NCI-H446 treated with DMSO at 0.1 percent for 48 hours (cell line): ENCODE measurements at places on chromosomes 7 and 10.

GRCh38 chr10:6014241-6014761, 37.0 kb upstream of the IL15RA start:
- DNase-seq = no peak

DNA sequence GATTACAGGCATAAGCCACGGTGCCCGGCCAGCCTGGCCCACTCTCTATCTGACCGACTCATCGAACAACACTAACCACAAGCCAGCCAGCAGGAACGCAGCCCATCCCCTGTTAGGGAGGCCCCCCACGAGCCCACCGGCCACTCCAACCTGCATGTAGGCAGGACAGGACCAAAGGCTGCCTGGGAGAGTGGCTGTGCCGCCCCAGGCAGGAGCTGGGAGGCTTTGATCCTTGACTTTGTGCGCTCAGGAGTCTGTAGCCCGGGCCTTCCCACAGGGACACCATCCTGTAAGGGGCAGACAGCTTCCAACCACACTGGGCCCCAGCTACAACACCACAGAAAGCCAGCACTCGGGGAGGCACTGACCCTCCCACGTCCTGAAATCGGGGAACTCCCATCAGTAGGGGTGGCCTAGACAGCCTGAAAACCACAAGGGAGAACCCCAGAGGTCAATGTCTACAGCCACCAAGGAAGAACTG, 29.4 kb downstream of the GRID1 start:
- DNase-seq = no peak

- DNase-seq = no peak
Observed at GRCh38 chr7:39624442-39624807, 1.1 kb downstream of the RALA start.

GRCh38 chr10:74058071-74058470, 60.2 kb downstream of the VCL start:
- DNase-seq = no peak

GRCh38 chr7:5776894-5777660, 4.4 kb downstream of the RNF216 start:
- no peak for DNase-seq

DNA sequence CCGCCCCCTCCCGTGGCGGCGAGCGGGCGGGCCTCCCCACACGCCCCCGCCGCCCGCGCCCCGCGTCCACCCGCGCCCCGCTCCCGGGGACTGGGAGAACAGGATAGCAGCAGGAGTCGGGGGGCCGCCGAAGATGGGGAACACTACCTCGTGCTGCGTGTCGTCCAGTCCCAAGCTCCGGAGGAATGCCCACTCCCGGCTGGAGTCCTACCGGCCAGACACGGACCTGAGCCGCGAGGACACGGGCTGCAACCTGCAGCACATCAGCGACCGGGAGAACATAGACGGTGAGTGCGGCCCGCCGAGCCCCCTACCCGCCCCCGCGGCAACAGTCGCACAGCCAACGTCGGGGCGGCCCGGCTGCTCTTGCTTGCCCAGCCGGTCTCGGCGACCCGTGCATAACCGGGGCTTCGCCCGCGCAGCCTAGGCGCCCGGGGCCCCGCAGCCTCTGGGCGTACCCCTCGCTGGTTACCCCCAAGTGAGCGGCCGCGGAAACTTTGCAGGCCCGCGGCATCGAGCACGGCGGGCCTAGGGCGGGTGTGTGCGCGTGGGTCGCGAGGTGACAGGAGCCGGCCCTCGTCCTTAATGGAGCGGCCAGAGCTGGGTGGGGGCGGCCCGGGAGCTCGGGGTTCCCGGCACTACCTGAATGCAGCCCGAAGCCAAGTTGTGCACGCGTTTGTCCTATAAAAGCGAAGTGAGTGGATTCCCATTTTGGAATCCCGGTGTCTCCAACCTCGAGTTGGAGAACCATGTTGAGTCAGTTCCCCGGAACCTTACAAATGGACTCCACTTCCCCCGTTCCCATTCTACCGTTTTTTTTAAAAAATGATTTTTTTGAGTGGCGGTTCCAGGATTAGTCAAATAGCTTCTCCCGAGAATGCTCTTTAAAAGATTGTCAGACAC, 863 bp downstream of the CCNY start:
- no peak for DNase-seq

- no peak for DNase-seq
Observed at GRCh38 chr10:96299383-96299782, 4.9 kb upstream of the DNTT start.

- no peak for DNase-seq
Observed at GRCh38 chr10:95475827-95476468, 85.2 kb downstream of the SORBS1 start.

- no peak for DNase-seq
Observed at GRCh38 chr10:62323751-62324150, 50.4 kb upstream of the ZNF365 start.

GRCh38 chr10:74548676-74549075, 277.7 kb upstream of the KAT6B start:
- no peak for DNase-seq

DNA sequence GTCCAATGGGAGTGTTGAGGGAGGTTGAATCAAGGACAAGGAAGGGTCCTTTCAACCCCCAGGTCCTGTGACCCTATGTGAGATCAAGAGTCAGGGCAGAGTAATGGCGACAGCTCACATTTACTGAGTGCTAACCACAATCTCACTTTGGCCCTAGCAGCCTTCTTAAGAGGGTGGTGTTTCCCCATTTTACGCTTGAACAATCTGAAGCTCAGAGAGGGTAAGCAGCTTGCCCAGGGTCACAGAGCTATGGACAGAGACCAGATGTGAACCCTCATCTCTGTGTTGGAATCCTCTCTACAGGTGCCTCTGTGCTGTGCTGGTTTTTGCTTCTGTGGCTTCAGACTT, 102.0 kb downstream of the GRK5 start:
- DNase-seq = no peak

DNA sequence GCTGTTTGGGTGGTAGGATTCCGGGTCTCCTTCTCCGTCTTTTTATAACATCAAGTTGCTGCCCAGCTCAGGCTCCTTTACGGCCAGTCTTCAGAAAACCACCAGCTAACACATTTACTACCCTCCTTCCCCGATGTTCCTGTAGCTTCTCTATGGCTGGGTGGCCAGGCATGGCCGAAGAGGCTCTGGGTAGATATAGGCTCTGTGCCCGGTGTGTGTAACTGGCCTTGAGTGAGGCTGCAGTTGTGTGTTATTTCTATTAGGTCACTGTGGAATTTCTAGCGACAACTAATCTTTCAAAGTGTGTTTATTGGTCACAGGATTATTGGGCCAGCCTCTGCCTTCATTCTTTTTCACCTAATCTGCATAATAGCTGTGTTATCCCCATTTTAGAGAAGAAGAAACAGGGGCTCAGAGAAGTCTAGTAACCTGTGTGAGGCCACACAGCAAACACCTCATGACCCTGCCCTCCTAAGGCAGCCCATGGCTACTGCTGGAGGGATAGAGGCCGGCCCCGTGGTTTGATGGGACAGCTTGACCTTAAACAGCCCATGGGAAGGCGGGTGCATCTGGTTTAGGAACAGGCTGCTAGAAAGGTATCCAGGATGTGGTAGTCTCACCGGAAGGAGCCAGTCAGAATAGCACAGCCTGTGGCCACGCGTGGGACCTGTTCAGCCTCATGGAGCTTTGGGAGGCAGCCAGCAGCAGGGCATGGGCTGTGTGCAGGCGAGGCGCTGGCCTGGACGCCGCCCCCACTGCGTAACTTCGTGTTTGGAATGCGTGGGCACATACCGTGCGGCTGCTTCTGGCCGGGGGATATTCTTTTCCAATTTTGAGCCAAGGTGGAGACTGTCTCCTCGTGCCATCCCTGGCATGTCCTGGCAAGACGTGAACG, 29.7 kb downstream of the HTRA1 start:
- DNase-seq = no peak

DNA sequence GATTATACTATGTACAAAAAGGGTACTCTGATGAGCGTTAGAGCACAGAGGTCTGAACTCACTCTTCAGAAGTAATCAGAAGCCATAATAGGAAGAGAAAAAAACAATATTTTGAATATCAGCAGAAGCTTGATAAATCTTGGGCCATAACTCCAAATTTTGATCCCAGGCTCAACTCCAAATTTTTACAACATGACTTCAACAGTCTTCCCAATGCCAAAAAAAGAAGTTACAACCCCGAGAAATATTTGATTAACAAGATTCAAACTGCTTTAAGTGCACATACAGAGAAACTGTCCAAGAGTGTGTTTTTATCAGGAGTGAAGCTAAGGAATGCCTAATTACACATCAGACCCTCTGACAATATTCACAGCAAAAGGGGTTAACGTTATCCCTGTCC, 7.5 kb downstream of the MPP7 start:
- no peak for DNase-seq

GRCh38 chr7:6323967-6324701, 51.7 kb upstream of the CYTH3 start:
- DNase-seq = no peak

DNA sequence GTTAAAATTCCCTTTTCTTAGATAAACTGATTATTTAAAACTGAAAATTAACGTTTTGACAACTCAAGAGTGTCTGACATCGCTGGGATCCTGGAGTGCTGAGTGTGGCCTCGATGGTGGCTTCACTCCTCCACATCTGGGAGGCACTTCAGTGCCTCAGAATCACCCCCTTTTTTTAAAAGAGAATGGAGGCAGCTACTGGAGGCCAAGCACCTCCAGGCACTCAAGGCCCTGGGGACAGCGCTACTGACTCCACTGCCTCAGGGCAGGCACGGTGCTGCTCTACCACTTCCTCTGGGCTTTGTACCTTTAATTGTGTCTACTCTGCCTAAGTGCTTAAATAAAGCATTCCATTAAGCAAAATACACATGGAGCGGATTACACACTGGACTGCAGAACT, 27.2 kb upstream of the NCAPG2 start:
- DNase-seq = no peak

GRCh38 chr7:42714356-42714755, 197.5 kb downstream of the C7orf25 start:
- DNase-seq = no peak

DNA sequence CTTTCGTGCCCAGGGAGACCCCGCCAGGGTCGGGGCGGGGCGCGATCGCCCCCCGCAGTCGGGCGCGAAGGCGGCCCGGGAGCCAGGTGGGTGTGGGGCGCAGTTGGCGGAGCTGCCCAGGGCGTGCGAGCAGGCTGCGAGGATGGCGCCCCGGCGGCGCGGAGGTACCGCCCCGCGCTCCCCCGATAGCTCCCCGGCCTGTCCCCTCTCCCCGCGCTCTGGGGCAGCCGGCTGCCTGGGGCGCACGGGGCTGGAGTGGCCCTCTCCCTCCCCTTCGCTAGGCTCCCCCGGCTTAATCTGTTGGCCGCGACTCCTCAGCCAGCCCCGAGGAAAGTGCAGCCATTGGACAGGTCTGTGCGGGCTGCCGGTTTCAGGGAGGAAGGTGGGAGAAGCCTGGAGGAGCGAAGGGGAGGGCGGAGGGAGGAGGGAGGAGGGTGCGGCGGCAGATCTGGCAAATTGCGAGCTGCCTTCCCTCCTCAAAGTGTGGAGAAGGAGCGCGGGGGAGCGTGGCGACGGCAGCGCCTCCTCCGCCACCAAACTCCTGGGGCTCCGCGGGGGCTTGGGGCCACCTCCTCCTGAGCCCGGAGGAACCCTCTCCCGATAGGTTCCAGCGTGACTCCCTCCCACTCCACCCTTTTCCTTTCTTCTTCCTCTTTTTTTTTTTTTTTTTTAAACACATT, 361 bp upstream of the PLXDC2 start:
- DNase-seq = peak; percentile 36
